Left ventricle myocardium inferior (tissue), 1 donor: ENCODE measurements at places on chromosomes 16 and 17. TPM values are rescaled to one million over a fixed set of nuclear protein-coding genes. Genes with fewer than 3 reads are reported as not detected.

GRCh38 chr16:27547134-27547533 lies 2.6 kb downstream of the GTF3C1 start:
- DNase-seq = no peak

GRCh38 chr17:40320756-40321523 lies 12.0 kb downstream of the RARA start:
- DNase-seq = peak; percentile 80

DNA sequence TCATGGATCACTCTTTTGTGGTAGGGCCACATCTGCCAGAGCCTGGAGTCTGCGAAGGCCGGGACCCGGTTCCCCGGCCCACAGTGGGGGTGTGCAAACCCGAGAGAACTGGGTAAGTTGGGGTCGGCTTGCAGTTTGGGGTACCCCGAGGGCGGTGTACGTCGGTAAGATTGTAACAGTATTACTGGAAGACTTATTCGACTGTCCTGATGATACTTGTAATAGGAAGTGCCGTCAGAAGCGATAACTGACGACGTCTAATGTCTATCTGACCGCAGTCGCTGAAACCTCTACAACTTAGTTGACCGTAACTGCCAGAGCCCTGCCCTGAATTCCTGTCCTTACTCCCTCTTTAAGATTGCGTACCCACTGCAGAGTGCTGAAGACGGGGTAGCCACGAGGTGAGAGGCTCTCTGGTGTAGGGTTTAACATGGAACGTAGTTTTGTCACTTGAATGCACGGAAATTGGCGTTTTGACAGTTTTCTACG lies 24.0 kb downstream of the TRPV2 start:
- DNase-seq = no peak

GRCh38 chr17:76444518-76445311 lies 8.2 kb downstream of the UBE2O start:
- DNase-seq = no peak

TBC1D3I gene
- not detected for total RNA-seq

DNA sequence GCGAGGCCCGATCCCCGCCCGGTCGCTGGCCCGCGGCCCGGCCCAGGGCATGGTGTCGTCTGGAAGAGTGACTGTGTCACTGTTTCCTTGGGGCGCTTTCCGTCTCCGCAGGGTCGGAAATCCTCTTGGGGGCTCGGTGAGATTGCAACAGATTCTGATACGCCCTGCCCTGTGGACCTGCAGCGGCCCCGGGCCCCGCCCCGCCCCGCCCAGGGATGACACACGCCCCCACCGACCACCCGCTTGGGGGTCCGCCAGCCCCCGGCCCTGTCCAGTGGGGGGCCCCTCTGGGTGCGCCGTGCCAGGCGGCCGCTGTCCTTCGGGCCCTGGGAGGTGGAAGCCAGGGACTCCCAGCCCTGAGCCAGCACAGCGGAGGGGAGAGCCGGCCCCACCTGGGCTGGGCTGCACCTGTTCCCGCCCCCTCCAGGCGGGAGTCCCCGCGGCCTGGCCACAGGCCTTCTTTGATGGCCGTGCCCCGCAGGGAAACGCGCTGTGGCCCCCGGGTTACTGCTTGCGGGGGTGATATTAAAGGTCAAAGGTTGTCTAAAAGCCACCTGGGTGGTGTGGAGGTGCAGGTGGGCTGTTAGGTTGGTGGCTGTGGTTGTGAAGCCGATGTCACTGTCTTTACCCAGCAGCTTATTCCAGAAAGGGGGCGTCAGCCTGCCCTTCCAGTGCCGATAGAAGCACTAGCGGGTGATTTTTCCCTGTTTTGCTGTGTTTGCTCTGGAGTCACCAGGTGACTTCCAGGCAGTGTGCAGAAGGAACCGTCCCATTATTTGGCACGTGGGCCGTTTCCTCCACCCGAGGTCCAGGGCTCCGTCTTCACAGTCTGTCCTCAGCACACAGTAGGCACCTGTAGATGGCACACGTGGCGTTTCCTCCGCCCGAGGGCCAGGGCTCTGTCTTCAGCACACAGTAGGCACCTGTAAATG lies 752 bp downstream of the TBC1D24 start:
- DNase-seq = no peak

DNA sequence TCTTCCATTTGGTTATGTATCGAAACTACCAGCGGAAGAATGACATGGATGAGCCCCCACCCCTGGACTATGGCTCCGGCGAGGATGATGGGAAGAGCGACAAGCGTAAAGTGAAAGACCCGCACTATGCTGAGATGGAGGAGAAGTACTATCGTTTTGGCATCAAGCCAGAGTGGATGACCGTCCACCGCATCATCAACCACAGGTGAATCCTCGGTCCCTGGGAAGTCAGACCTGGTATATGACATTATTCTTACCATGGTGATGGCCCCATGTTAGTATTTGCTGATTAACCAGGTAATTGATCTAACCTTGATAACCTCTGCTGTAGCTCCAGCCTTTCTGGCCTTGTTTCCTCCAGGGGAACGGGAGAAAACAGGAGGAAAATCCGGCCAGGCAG lies 8.5 kb downstream of the CHD3 start:
- no peak for DNase-seq

KRT32 gene
- total RNA-seq = 0.22 TPM

DNA sequence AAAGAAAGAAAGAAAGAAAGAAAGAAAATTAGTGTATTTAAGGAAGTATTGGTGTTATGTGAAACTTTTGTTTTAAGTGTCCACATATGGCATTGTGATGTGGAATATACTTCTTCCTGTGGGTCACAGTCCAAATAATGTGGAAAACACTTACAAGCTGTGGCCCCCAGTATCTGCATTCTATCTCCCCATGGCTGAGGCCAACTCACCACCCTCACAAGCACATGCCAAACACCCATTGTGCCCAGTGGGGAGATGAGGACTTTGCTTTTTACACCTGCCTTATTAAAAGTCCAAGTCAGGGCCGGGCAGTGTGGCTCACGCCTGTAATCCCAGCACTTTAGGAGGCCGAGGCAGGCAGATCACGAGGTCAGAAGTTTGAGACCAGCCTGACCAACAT lies 4.0 kb upstream of the P2RX5 start:
- no peak for DNase-seq

- no peak for DNase-seq
Measured at GRCh38 chr17:20059728-20060188, 50.6 kb downstream of the SPECC1 start.

MFSD6L gene
- total RNA-seq = not detected

CHD9NB gene
- total RNA-seq = 0.77 TPM

DNA sequence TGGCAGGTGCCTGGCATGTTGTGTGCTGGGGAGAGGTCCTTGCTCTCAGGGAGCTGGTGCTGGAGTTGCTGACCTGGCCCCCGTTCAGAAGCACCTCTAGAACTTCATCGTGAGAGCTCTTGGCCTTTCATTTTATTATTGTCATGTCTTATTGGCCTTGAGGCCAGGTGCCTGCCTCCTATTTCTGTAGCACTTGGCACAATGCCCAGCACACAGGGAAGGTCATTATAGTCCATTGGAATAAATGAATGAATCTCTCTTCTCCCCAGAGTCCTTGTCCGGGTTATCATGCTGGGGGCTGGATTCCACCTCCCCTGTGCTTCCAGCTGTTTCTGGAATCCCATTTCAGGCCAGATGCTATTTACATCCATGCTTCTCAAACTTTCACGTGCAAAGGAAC lies 169.2 kb downstream of the HAPSTR1 start:
- peak; percentile 36 for DNase-seq

SCARF1 gene
- total RNA-seq = 12.2 TPM

DNA sequence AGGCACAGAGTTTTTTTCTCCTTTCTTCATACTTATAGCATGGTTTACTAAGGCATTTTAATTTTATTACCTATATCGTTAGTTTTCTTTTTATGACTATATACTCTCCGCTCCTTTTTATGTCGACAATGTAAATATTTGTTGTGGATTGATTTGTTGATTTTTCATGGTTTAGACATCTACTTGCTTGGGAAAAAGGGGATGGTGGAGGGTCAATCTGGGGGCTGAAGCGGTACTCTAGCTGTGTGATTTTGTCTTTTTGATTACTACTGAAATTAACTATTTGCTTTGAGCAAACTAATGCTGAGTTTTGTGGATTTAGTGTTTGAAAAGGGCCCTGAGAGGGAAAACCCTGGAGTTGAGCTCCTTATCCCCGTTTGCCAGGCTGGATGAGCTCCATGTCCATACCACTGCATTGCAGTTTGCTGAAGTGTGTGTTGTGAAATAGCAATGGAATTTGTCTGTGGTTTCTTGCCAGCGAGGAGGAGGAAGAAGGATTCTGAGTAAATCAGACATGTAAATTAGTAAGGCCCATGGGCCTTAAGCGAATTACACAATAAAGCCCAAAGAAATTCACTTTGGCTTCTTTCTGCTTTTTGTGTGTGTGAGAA lies 72.0 kb downstream of the FTO start:
- DNase-seq = peak; percentile 21

- DNase-seq = no peak
Measured at GRCh38 chr17:67696853-67697498, 20.8 kb upstream of the NOL11 start.
